ENCODE measurements at places on chromosomes 4 and X.
A peak's percentile ranks its signal among the peaks of the same experiment; 100 is the strongest.

DNA sequence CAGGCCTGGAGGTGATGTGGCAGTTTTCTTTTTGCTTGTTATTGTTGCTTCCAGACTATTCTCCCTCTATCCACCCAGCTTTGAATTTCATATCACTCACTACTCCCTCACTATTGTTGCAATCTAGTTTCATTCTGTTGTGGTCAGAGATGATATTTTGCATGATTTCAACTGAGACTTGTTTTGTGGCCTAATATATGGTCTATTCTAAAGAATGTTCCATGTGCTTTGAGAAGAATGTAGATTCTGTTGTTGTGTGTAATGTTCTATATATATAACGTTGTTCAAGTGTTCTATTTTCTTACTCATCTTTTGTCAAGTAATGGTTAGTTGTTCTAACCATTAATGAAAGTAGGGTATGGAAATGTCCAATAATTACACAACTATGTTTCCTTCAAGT, 59.0 kb downstream of the THOC2 start:
- DNase-seq: no peak

GRCh38 chr4:8459867-8460445, 19.4 kb downstream of the TRMT44 start:
- DNase-seq: no peak

GRCh38 chr4:13108096-13108495, 376.0 kb downstream of the RAB28 start:
- no peak for DNase-seq

GRCh38 chr4:88765729-88766128, 68.1 kb upstream of the NAP1L5 start:
- peak; percentile 76 for DNase-seq

DNA sequence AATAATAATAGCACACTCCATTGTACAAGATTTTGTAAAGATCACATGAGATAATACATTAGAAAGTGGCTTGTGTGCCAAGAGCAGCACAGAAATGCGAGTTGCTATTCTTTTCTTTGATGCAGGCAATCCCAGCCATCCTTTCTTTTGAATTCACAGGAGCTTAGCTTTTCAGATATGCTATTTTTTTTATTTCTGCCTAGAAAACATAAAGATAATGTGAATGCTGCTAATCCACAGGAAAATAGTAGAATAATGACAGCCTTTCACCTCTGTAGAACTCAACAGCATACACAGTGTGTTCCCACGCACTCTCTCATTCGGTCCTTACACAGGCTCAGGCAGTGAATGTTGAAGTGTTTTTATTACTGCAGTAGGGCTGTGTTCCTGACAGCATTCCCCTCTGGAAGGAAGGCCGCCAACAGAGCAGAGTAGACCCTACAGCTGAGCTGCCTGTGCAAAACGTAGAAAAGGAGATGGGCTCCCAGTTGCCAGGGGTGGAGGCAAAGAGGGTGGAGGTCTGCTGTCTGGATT, 138.8 kb upstream of the TAPT1 start:
- DNase-seq: no peak

GRCh38 chr4:79682801-79683530, 274.9 kb upstream of the GK2 start:
- DNase-seq: no peak

- no peak for DNase-seq
Measured at GRCh38 chr4:26074712-26075430, 160.9 kb downstream of the SMIM20 start.

DNA sequence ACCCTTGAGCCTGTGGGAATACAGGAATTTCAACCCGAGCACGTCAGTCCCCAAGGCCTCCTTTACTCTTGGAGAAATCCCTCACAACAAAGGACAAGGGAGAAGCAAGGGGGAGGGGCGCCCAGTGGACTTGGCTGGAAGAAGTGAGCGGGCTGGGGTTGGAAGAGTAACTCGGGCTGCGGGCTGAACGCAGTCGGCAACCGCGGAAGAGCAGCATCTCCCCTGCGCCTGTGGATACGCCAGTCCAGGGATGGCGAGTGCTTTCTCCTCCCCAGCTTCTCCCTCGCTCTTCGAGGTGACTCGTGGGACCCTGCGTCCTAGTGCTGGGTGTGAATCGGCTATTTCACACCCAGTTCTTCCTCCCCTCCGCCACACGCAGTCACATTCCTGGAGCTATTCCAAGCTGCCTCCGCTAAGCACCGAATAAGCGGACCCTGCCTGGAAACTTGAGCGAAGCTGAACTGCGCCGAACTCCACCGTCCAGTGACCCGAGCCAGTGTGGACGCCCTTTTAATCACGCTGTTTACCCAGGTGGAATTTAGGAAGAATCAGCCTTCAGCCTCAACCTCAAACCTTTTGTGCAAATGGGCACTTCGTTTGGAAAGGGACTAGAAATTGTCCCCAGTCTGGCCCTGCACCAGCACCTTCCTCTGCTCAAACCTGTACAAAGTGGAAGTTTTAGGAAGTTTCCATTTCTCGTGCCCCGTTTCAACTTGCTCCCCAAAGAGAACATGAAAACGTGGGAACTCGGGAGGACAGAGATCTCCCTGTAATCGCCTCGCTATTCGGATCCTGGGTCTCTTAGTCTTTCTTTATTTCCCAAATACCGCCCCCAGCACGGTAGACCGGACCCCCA, 64.3 kb upstream of the WDR17 start:
- DNase-seq: no peak

DNA sequence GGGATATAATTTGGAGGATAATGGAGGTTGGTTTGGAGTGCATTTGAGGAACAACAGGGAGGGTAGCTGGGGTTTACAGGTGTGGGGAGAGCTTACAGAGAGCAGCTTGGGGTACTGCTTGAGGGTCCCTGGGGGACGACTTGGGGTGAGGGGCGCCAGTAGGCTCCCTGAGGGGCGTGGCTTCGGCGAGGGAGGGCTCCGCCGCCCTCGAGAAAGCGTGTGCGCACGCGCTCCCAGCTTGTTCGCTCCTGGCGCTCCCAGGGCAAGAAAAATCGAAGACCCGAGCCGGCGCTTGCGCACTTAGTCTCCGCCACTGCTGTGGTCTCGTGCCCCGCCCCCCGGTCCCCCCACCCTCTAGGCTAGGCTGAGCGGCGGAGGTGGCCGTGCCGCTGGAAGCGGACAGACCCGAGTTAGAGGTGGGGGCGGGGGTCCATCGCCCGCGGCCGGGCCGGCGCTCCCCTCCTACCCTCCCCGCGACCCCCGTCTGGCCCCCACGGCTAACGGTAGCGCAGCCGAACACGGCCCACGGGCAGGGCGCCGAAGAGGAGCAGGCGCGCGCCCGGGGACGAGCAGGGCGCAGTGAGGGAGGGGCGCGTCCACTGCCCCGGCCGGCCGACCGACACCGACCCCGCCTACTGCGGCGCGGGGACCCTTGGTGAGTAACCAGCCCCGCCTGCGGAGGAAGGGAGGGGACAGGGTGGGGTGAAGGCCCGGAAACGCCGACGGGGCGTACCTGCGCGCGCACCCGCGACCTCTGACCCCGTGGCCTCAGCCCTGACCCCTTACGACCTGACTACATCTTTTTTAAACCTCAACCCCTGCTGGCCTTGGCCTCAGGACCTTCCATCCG, 5.4 kb upstream of the CCDC120 start:
- no peak for DNase-seq

DNA sequence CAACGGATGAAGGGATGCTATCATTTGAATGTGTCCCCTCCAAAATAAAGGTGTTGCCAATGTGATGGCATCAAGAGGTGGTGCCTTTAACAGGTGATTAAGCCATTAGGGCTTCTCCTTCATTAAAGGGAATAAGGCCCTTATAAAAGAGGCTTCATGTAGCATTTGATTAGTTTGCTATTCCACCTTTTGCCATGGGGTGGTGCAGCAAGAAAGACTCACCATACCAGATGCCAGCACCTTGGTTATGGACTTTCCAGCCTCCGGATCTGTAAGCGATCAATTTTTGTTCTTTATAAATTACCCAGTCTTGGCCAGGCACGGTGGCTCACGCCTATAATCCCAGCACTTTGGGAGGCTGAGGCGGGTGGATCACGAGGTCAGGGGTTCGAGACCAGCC, 7.9 kb upstream of the SLC25A43 start:
- no peak for DNase-seq

- DNase-seq: no peak
Measured at GRCh38 chrX:34279866-34280560, 147.9 kb upstream of the FAM47A start.

- DNase-seq: no peak
Measured at GRCh38 chr4:22477136-22477812, 38.6 kb downstream of the ADGRA3 start.

GRCh38 chr4:88967883-88968331, 89.1 kb downstream of the FAM13A start:
- no peak for DNase-seq

- DNase-seq: no peak
Measured at GRCh38 chr4:169305173-169305572, 34.4 kb upstream of the SH3RF1 start.

GRCh38 chr4:104915373-104915772, 231.3 kb upstream of the TET2 start:
- DNase-seq: no peak

DNA sequence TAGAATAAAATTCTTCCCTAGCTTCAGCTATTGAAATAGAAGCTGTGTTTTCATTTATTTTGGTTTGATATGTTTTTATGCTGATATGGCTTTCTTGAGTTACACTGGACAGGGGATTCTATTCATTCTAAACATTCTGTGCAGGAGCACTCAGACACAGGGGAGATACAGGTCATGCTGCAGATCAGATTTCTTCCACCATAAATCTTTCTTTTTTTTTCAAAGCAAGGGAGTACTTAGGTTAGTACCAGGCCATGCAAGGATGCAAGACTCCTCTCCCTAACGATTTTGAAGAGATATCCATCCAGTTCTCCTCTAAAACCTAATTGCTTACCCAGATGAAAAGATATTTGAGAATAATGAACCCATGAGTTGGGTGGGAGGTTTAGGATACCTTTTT, 21.4 kb downstream of the ETDC start:
- DNase-seq: no peak

DNA sequence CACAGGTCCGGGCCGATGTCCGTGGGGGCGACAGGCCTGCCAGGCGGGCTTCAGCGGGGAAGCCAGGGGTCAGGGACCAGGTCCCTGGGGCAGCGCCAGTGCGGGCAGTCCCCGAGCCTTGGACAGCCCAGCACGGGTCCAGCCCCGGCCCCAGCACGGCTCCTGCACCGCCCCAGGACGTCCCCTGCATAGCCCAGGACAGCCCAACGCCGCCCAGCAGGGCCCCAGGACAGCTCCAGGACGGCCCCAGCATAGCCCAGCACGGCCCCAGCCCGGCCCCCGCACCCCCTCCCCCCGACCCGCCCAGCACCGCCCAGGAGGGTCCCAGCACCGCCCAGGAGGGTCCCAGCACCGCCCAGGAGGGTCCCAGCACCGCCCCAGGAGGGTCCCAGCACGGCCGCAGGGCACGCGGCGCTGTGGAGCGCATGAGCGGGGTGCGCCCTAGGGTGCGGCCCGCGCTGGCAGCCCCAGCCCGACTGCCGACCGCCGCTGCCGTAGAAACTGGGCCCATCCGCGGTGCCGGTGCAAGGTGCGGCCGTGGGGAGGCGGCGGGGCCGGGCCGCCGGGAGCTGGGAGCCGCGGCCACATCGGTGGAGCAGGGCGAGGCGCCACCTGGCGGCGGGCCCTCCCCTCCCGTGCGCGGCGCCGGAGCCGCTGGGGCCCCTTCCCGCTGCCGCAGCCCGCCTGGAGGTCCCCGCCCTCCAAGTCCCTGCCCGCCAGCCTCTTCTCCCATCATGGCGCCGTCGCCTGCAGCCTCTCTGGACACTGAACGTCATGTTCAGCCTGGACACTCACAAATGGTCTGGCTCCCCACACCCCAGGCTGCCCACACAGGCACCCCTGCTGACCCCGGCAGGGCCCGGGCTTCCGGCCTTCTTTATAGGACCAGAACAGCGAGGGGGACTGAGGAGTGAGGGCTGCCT, 106.8 kb upstream of the NKX1-1 start:
- DNase-seq: no peak

- no peak for DNase-seq
Measured at GRCh38 chrX:78105944-78106650, 2.0 kb downstream of the PGK1 start.

- no peak for DNase-seq
Measured at GRCh38 chr4:2630556-2631273, 94.3 kb downstream of the FAM193A start.

DNA sequence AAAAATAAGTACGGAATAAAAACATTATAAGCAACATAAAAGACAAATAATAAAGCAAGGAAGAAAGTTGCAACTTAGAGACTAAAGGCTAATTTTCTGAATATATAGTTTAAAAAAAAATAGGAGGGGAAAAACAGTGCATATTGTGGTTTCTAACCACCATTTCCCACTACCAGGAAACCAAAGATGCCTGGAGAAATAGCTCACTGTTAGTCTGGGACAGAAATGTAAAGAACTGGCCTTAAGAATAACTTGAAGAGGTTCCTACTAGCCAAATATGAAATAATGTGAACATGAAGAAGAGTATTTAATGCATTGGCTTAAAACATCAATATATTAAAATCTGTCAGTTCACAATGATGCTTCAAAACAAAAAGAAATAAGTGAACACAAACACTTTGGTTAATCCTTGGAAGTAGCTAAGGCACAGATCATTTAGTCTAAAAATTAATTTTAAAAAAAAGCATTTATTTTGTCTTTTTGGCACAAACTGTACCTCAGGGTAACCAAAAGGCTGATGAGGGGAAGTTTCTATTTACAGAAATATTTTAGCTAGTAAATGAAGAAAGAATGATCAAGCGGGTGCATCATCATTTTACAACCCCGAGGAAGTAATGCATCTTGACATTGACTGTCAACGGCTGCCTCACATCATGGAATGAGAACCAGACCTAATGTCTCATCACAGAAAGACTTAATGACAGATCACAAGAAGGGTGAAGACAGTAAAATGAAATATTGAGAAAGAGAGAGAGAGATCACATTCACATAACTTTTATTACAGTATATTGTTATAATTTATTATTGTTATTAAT, 297.2 kb upstream of the LDB2 start:
- no peak for DNase-seq

DNA sequence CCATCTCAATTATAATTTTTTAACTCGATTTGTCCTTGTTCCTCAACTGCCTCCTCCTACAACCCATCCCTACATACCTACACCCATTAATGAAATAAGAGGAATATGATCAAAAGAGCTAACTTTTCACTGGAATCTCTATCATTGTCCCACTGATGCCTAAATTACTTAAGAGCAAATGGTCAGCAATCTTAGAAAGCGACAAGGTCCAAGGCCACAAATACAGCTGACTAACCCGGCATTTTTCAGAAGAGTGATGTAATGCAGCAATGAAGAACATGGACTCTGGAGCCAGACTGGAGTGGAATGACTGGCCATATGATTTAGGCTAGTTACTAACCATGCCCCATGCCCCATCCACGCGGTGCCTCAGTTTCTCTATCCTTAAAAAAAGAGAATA, 56.2 kb downstream of the PPA2 start:
- DNase-seq: no peak

GRCh38 chrX:13700380-13700779, 11.5 kb downstream of the RAB9A start:
- no peak for DNase-seq

DNA sequence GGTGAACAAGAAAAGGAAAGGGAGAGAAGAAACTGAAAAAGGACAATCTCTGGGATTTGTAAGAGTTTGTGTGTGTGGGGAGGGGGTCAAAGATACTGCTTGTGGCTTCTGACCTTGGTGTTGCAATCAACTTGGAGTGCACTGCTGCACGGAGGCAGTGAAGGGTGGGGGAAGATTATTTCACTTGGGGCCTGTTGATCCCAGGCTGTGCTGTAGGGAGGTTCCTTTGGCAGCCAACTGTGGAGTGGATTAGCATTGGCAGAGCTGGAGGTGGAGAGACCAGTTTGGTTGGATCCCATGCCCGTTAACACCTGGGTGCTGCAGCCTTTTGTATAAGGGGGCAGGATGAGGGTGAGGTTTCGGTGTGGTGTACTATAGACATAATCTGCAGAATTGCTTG, 38.2 kb downstream of the AFF1 start:
- DNase-seq: no peak

Data from stromal cell of bone marrow (primary cell).